Endothelial cell of umbilical vein (primary cell): ENCODE measurements at places on chromosomes 1 and 21. TPM values are rescaled to one million over a fixed set of nuclear protein-coding genes. Genes with fewer than 3 reads are reported as not detected.

The CNR2 gene
- total RNA-seq, result not detected in 2 replicates

The MMP23B gene
- 5.3 TPM in 1 of 2 replicates, not detected in the other for total RNA-seq

The ETS2 gene
- total RNA-seq, result 42.1 and 54.5 TPM in 2 replicates

The PDE9A gene
- total RNA-seq, result 1.5 and 2.2 TPM in 2 replicates

The SSX2IP gene
- 6.9 and 8.4 TPM in 2 replicates for total RNA-seq

The LIN28A gene
- not detected in 2 replicates for total RNA-seq

The AADACL3 gene
- not detected in 2 replicates for total RNA-seq

The PLA2G2F gene
- not detected in 2 replicates for total RNA-seq

- H3K36me3 ChIP-seq, result no peaks in the 10 kb centered on the region
- H3K4me1 ChIP-seq, result peaks cover 25% of the 10 kb centered on the region
- H3K27me3 ChIP-seq, result no peaks in the 10 kb centered on the region
- H3K4me3 ChIP-seq, result no peak overlapping the region
Observed at GRCh38 chr1:151681923-151682322, 34.7 kb downstream of the CELF3 start.

- H3K27ac ChIP-seq, result no peak overlapping the region
- no peaks in the 10 kb centered on the region for H3K4me1 ChIP-seq
- H3K36me3 ChIP-seq, result no peaks in the 10 kb centered on the region
- no peak overlapping the region for H3K4me3 ChIP-seq
- no peak for DNase-seq
Observed at GRCh38 chr1:114694540-114695310, 621 bp downstream of the AMPD1 start.

DNA sequence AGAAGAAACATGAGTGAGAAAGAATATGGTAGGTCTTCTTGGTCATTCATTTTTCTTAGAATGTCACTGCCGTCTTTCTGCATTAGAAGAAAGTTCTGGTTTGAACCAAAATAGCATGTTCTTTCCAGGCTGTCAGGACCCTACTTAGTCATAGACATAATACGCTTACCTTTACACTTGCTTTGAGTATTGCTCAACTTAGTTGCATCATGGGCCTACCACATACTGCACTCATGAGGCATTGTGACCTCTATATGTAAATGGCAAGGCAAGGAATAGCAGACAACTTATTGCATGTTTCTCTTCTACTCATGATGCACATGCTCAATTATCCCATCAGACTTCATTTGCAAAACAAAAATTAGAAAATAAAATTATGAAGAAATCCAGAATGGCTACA lies 415.0 kb downstream of the HLX start:
- no peak overlapping the region for H3K27ac ChIP-seq
- no peak for DNase-seq
- no peaks in the 10 kb centered on the region for H3K4me1 ChIP-seq

DNA sequence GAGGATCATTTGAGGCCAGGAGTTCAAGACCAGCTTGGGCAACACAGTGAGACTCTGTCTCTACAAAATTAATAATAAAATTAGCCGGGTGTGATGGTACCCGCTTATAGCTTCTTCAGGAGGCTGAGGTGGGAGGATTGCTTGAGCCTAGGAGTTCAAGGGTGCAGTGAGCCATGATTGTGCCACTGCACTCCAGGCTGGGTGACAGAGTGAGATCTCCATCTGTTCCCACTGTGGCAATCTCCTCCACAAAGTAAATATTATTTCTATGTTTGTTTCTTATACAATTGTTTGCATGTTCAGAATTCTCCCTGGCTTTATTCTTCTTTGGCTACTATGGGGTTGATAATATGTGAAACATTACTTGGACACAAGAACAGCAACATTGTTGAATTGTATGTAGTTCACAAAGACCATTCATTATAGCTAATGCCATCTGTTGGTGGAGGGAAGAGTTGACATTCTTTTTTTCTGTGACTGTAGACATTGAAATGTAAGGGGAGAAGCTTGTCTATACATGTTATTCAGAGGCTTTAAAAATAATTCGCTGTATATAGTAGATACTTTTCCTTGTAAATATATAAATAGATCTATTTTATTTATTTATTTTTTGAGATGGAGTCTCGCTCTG lies 47.8 kb upstream of the SRSF10 start:
- no peak overlapping the region for H3K4me3 ChIP-seq
- H3K36me3 ChIP-seq, result no peaks in the 10 kb centered on the region
- peak; percentile 70 for DNase-seq
- no peaks in the 10 kb centered on the region for H3K27me3 ChIP-seq
- H3K4me1 ChIP-seq, result no peaks in the 10 kb centered on the region
- H3K27ac ChIP-seq, result no peak overlapping the region

DNA sequence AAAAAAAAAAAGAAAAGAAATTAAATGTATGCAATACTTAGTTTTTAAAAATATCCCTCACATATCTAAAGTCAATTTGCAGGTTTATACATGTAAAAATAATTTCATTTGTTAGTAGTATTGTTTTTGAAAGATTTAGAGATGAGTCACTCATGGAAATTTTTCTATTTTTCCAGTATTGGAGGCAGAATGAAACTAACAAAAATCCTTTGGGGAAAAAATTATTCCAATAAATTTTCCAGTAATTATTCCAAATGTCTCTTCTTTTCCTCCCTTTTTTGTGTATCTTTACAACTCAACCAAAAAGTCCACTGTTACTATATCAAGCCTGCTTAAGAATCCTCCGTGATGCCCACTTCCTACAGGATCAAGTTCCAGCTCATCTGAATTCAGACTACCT lies 29.9 kb downstream of the MPZL1 start:
- H3K4me1 ChIP-seq, result peaks cover 2% of the 10 kb centered on the region
- H3K27ac ChIP-seq, result no peak overlapping the region
- no peaks in the 10 kb centered on the region for H3K27me3 ChIP-seq
- H3K4me3 ChIP-seq, result no peak overlapping the region

- DNase-seq, result no peak
- H3K27me3 ChIP-seq, result no peaks in the 10 kb centered on the region
- no peaks in the 10 kb centered on the region for H3K36me3 ChIP-seq
- H3K27ac ChIP-seq, result no peak overlapping the region
- no peaks in the 10 kb centered on the region for H3K4me1 ChIP-seq
- no peak overlapping the region for H3K4me3 ChIP-seq
Observed at GRCh38 chr1:242139442-242139841, 140.5 kb upstream of the MAP1LC3C start.

- no peaks in the 10 kb centered on the region for H3K4me1 ChIP-seq
- no peak overlapping the region for H3K27ac ChIP-seq
- no peak overlapping the region for H3K4me3 ChIP-seq
- DNase-seq, result no peak
- H3K27me3 ChIP-seq, result no peaks in the 10 kb centered on the region
Observed at GRCh38 chr1:4944911-4945310, 290.5 kb downstream of the AJAP1 start.

- no peaks in the 10 kb centered on the region for H3K4me1 ChIP-seq
- no peak for DNase-seq
- no peaks in the 10 kb centered on the region for H3K27me3 ChIP-seq
- no peaks in the 10 kb centered on the region for H3K36me3 ChIP-seq
- H3K4me3 ChIP-seq, result no peak overlapping the region
- H3K27ac ChIP-seq, result no peak overlapping the region
Observed at GRCh38 chr1:184118046-184118445, 66.5 kb downstream of the TSEN15 start.

- no peak overlapping the region for H3K4me3 ChIP-seq
- no peaks in the 10 kb centered on the region for H3K36me3 ChIP-seq
- H3K4me1 ChIP-seq, result peaks cover 5% of the 10 kb centered on the region
- no peaks in the 10 kb centered on the region for H3K27me3 ChIP-seq
- no peak overlapping the region for H3K27ac ChIP-seq
Observed at GRCh38 chr1:6907201-6907600, 121.9 kb downstream of the CAMTA1 start.

DNA sequence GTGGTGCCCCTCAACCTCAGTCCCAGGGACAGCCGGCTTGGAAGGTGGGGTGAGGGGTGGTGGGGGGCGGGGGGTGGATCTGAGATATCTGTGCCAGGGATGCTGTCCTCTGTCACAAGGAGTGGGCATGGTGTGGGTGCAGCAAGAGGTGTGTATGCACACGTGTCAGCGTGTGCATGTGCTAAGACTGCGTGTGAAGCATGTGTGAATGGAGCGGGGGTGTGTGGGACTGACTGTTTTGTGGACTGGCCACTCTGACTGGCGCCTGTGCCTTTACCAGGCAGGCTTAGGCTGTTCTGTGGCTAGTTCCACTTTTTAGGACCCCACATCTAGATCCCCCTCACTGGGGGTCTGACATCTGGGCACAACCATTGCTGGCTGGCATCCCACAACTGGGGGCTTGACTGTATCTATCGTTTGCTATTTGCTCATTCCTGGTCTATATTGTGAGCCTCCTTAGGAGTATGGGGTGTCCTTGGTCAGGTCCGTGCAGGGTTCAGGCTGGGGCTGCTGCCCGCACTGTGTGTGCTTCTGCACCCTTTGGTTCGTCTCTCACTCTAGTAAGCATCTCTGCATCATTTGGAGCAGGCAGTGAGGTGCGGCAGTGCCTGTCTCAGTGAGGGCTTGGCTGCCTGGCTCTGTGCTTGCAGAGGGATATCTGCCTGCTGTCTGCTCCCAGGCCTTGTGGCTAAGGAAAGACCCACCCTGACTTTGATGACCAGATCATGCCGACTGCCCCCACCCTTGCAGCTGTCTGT lies 1.9 kb downstream of the AMPD2 start:
- H3K4me1 ChIP-seq, result peaks cover 42% of the 10 kb centered on the region
- H3K4me3 ChIP-seq, result peak overlapping the region; percentile 5
- no peaks in the 10 kb centered on the region for H3K27me3 ChIP-seq
- DNase-seq, result no peak
- no peaks in the 10 kb centered on the region for H3K36me3 ChIP-seq
- peak overlapping the region; percentile 25 for H3K27ac ChIP-seq

DNA sequence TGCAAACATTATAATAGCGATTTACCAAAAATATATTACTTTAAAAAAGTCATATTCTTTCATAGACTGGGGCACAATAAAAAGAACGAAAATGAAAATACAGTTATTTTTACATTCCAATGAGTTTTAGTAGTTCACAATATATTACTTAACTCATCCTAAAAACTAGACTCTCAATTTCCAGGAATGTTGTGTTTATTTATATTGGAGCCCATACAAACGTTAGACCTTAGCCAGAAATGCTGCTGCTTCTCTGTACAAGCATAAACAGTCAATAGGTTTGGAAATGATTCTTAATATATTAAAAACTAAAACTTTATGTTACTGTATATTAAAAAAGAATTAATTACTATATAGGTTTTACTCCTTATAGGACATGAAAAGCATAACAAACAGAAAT lies 302.3 kb downstream of the BRINP3 start:
- DNase-seq, result no peak
- no peaks in the 10 kb centered on the region for H3K36me3 ChIP-seq
- H3K27me3 ChIP-seq, result no peaks in the 10 kb centered on the region

DNA sequence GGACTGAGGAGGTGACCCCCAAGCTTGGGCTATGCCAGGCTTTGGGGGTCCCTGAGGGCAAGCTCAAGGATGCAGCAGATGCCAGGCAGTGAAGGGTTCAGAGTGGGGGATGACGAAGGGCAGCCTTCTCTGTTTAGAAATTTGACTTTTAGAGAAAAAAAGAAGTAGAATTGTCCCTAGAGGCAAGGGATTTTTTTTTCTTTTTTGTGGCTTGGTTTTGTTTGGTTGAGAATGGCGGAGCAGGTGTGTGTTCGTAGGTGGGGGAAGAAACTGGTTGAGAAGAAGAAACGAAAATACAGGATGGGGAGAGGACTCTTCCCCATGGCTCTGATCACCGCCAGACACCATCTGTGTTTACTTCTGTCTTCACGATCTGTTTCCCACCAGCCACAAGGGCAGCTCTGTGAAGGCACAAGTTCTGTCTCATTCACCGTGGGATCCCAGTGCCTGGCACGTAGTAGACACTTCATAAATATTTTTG lies 8.2 kb downstream of the PLA2G5 start:
- no peak overlapping the region for H3K4me3 ChIP-seq
- no peak overlapping the region for H3K27ac ChIP-seq
- no peaks in the 10 kb centered on the region for H3K27me3 ChIP-seq
- H3K4me1 ChIP-seq, result peaks cover 6% of the 10 kb centered on the region
